ENCODE measurements at places on chromosomes 5 and 9.

GRCh38 chr9:101495810-101496209 is 37.8 kb upstream of the RNF20 start:
- H3K27ac ChIP-seq = no peak overlapping the region
- H3K4me1 ChIP-seq = no peaks in the 10 kb centered on the region
- no peak for DNase-seq
- no peaks in the 10 kb centered on the region for H3K36me3 ChIP-seq
- H3K4me3 ChIP-seq = no peak overlapping the region

GRCh38 chr5:72301557-72301956 is 18.5 kb downstream of the MRPS27 start:
- H3K27me3 ChIP-seq = no peaks in the 10 kb centered on the region
- H3K27ac ChIP-seq = no peak overlapping the region
- H3K36me3 ChIP-seq = 0 out of 2 replicates have a peak, but pooled peaks cover 5% of the 10 kb centered on the region
- no peak overlapping the region for H3K4me3 ChIP-seq

DNA sequence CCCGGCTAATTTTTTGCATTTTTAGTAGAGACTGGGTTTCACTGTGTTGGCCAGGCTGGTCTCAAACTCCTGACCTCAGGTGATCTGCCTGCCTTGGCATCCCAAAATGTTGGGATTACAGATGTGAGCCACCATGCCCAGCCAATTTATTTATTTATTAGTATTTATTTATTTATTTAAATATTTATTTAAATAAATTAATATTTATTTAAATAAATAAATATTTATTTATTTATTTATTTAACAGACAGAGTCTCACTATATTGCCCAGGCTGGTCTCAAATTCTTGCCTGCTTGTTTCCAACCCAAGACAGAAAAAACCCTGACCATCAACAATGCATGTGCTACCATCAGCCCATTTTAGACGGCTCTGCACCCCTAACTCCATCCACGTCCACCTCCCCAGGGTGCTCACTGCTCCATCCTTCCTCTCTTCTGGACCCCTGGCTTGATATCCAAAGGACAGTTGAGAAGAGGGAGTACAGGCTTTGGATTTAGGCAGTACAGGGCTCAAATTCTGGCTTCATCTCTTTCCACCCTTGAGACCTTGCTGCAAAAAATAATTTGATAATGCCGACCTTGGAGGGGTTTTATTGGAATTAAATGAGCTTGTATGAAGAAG is 232.6 kb downstream of the MED10 start:
- H3K4me3 ChIP-seq = no peak overlapping the region
- no peaks in the 10 kb centered on the region for H3K36me3 ChIP-seq
- peaks cover 23% of the 10 kb centered on the region for H3K27me3 ChIP-seq
- no peaks in the 10 kb centered on the region for H3K4me1 ChIP-seq
- no peak overlapping the region for H3K27ac ChIP-seq
- DNase-seq = no peak

DNA sequence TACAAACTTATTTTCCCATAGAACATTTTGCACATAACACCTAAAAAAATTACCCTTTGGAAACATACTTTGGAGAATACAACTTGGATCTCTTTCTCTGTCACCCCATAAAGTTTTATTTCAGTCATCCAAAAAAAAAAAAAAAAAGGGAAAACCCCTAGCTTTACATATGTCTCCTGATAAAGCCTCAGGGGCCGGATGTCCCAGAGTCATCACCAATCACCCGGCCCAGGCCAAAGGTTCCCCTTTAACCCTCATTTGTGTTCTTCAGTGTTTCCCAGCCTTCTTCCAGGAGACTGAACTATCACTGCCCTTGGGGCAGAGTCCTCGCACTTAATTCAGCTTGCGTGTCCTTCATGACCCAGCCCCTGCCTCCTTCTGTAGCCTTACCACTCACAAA is 28.8 kb downstream of the ANXA6 start:
- H3K27me3 ChIP-seq = no peaks in the 10 kb centered on the region
- H3K4me1 ChIP-seq = peaks cover 2% of the 10 kb centered on the region
- H3K4me3 ChIP-seq = no peak overlapping the region
- no peak for DNase-seq

DNA sequence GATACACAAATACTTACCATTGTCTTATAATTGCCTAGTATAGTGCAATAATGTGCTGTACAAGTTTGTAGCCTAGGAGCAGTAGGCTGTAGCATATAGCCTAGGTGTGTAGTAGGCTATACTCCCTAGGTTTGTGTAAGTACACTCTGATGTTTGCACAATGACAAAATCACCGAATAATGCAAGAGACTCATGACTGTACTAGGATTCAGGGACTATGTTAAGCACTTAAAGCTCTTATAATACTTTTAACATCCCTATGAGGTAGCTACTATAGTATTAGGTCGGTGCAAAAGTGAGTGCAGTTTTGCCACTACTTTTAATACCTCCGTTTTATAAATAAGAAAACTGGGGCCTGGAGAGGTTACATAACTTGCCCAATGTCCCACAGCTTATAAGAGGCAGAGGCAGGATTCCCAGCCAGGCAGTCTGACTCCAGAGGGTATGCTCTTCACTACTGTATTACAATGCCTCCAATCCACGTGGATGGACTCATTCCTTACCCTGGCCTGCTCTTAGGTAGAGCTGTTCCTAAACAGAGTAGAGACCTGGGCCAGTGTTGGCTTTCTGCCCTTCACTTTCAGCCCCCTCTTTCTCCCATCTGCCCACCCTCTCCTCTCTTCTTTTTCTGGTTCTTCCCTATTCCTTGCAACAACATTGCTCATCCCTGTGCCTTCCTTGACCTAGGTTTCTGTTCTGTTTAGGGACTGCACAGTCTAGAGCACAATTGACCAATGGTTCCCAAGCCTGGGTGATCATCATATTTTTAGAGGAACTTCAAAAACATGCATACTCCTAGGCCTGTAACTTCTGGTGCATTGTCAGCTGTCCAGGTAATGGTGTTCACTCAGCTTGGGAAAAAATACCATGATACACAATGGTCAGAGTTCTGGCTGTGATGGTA is 114.0 kb downstream of the CARTPT start:
- no peak overlapping the region for H3K4me3 ChIP-seq
- no peak overlapping the region for H3K27ac ChIP-seq
- H3K27me3 ChIP-seq = no peaks in the 10 kb centered on the region
- no peak for DNase-seq

DNA sequence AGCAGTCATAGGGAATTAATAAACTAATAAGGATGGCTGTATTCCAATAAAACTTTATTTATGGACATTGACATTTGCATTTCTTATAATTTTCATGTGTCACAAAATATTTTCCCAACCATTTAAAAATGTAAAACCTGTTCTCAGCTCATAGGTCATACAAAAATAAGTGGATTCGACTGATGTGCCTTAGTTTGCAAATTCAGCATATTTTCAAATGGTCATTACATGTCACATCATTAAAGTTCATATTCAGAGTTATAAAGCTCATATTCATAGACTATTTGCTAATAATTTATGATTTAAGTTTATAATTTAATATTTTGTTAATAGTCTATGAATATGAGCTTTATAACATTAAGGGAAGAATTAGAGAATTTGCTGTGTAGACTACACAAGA is 166.5 kb downstream of the LPAR1 start:
- H3K36me3 ChIP-seq = no peaks in the 10 kb centered on the region
- no peaks in the 10 kb centered on the region for H3K27me3 ChIP-seq

- no peak for DNase-seq
- H3K27ac ChIP-seq = no peak overlapping the region
- peaks cover 26% of the 10 kb centered on the region for H3K36me3 ChIP-seq
- no peaks in the 10 kb centered on the region for H3K27me3 ChIP-seq
Measured at GRCh38 chr5:141516672-141517025, 27.8 kb downstream of the PCDHGC5 start.

- no peak for DNase-seq
- H3K27me3 ChIP-seq = no peaks in the 10 kb centered on the region
- peaks cover 28% of the 10 kb centered on the region for H3K4me1 ChIP-seq
Measured at GRCh38 chr5:139481122-139481533, 1.4 kb downstream of the STING1 start.

DNA sequence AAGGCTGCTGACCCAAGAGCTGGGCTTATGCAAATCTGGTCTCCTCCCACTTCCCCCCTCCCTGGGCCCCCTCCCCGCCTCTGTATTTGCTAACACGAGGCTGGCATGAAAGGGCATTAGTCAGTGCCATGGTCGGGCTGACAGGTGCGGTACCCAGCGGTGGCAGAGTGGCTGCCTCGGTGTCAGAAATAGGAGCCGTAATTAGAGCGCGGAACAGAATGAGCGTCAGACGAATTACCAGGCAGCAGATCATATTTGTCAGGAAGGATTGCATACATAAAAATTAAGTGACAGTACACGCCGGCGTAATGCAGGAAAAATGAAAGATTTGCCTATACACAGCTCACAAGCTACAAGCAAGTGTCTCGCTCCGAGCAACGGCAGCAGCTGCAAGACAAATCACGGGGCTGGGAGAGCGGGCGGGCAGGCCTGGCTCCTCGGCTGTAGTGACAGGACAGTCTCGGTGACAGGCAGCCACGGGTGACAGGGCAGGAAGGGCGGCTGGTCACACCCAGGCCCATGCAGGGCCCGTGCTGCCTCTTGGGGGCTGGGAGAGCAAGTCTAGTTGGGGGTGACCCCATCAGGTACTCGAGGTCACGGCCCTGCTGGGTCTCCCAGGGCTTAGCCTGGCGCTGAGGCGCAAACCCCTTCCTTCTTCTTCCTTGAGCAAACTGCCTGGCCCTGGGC is 72.4 kb downstream of the NEK6 start:
- H3K27ac ChIP-seq = no peak overlapping the region
- no peak for DNase-seq
- no peaks in the 10 kb centered on the region for H3K27me3 ChIP-seq
- no peaks in the 10 kb centered on the region for H3K4me1 ChIP-seq
- no peak overlapping the region for H3K4me3 ChIP-seq
- H3K36me3 ChIP-seq = no peaks in the 10 kb centered on the region

DNA sequence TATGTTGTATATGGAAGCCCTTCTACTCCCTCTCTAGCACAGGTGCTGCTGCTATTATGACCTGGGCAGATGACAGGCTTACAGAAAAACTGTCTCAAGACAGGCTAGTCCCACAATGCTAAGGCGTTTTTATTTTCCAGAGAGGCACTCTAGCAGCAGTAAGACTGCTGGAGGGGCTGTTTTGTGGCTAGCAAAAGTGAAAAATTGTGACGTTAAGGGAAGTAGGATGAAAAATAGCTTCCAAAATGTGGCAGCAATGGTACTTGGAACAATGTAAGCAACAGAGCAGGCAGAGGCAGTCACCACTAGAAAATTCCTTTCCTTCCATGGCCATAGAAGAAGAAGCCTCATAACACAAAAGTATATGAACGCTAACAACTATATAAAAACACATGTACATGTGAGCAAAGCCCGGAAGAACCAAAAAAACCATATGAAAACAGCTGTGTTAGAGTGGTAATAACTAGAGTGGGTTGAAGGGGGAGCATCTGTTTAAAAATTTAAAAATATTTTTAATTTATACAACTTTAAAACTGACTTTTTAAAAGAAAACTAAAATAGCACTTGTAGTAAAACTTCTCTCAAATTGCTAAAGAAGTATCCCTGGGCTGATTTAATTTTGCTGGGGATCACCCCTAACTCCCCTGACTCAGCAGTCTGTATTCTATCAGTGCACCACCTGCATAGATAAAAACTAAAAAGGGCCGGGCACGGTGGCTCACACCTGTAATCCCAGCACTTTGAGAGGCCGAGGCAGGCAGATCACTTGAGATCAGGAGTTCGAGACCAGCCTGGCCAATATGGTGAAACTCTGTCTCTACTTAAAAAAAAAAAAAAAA is 30.6 kb downstream of the CLINT1 start:
- no peak overlapping the region for H3K27ac ChIP-seq
- no peak for DNase-seq
- no peak overlapping the region for H3K4me3 ChIP-seq
- no peaks in the 10 kb centered on the region for H3K36me3 ChIP-seq
- H3K27me3 ChIP-seq = no peaks in the 10 kb centered on the region
- no peaks in the 10 kb centered on the region for H3K4me1 ChIP-seq

GRCh38 chr5:69034898-69035297 is 58.9 kb upstream of the SLC30A5 start:
- no peaks in the 10 kb centered on the region for H3K4me1 ChIP-seq
- no peak for DNase-seq
- H3K27me3 ChIP-seq = no peaks in the 10 kb centered on the region
- no peak overlapping the region for H3K4me3 ChIP-seq

- DNase-seq = no peak
- no peak overlapping the region for H3K27ac ChIP-seq
- H3K4me1 ChIP-seq = no peaks in the 10 kb centered on the region
Measured at GRCh38 chr9:91483835-91484234, 60.2 kb upstream of the NFIL3 start.

GRCh38 chr9:124054582-124055227 is 43.1 kb downstream of the LHX2 start:
- peak; percentile 94 for DNase-seq
- H3K27ac ChIP-seq = peak overlapping the region; percentile 44
- no peaks in the 10 kb centered on the region for H3K36me3 ChIP-seq
- no peak overlapping the region for H3K4me3 ChIP-seq
